CD4-positive, alpha-beta T cell treated with Interleukin-15 for 1 hour (primary cell): ENCODE measurements at places on chromosomes 3 and 15.

- peak; percentile 55 for DNase-seq
Measured at GRCh38 chr3:40191850-40192448, 117.6 kb upstream of the EIF1B start.

DNA sequence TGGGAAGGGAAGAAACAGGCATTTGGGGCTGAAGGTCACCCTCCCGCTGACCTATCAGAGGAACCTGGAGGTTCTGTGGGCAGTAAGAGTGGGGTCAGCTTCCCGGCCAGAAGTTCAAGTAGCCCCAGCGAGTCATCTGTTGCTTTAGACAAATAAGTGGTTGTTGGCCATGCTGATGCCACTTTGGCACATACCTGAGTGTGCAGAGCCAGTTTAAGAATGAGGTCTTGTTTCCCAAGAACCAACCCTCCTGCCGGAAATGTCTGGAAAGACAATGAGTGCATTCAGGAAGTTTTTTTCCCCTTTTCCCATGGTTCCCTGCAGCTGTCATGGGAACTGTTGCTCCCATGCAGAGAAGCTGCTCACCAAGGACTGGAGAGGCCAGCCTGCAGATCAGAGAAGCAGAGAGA lies 166.7 kb downstream of the ZNF621 start:
- DNase-seq: no peak

DNA sequence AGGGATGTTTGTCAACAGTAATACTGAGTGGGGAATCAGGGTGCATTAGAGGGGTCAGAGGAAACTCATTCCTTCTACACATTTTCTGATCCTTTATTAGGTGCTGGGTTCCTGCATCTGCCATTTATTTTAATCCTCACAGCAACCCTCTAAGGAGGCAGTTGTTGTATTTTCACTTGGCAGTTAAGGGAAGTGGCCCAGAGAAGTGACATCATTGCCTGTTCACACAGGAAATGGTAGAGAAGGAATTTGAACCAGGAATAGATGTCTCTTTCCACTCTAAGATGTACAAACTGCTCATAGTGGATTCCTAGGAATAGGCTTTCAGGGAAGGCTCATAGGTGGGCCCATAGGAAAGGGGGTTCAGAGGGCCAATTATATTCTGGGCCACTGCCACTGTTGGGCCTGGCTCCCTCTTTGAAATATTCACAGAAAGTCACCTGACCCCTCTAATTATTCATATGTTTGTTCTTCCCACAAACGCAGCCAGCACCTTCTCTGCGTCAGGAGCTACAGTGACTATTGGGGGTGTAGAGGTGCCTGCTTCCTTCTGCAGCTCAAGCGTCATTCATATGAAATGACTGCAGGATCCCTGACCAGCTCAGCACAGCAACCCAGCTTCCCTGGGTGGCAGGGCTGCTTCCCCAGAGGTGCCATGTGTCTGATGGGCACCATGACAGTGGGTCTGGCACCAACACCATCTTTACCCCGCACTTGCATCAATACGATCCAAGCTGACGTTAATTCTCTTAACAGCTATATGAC lies 163.9 kb upstream of the SMAD3 start:
- DNase-seq: no peak

DNA sequence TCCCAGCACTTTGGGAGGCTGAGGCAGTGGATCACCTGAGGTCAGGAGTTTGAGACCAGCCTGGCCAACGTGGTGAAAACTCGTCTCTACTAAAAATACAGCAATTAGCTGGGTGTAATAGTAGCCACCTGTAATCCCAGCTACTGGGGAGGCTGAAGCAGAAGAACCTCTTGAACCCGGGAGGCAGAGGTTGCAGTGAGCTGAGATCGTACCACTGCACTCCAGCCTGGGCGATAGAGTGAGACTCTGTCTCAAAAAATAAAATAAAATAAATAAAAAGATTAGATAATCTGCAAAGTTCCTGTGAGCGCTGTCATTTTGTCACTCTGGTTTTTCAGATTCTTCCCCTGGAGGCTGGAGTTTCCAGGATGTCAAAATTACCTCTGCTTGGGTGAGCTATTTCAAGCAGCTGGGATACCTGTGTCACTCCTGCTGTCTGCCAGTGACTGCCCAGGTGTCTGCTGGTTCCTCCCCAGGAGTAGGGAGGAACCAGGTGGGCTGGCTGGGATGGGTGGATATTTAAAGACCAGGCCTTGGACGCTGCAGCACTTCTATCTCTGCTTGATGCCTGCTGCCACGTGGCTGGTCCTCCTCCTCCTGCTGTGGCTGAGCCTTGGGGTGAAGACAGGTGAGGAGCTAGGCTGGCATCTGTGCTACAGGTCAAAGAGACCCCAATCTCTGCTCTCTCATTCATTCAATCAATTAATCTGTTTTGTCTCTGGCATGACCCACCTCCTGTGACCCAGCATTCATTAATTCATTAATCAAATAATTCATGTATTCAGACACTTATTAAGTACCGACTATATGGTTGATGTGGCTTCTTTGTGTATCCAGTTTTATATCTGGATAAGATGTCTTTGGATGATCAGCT lies 19.5 kb upstream of the MUC20 start:
- no peak for DNase-seq

DNA sequence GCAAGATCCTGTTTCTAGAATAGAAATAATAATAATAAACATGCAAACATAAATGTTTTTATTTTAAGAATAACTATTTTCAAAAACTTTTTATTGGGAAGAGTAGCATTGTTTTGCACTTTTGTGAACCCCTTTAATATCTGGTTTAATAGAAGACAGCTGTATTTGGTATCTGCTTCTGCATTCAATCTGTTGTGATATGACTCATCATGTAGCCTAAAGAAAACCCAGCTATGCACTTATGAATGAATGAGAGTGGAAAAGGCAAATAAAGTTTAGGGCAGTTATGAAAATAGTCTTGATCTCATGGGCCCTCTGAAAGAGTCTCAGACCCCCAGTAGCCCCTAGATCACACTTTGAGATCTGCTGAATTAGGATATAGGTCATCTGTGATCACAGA lies 100.4 kb upstream of the PPP2R3A start:
- no peak for DNase-seq

DNA sequence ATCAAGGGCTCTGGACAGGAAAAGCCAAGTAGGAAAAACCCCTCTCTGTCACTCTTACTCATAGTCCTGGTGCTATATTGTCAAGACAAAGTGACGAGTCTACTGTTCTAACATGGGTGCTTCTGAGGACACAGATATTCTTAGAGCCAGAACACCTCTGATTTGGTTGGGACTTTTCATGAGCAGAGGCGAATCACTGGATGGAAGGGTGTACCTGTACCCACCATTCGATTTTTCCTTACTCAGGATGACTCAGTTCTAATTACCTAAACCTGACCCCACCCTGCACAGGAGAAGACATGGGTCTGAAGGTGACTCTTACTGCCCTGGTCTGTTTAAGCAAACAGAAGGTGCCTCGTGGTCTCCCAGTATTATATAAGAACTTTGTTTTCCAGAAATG lies 58.5 kb downstream of the ABCC5 start:
- no peak for DNase-seq

DNA sequence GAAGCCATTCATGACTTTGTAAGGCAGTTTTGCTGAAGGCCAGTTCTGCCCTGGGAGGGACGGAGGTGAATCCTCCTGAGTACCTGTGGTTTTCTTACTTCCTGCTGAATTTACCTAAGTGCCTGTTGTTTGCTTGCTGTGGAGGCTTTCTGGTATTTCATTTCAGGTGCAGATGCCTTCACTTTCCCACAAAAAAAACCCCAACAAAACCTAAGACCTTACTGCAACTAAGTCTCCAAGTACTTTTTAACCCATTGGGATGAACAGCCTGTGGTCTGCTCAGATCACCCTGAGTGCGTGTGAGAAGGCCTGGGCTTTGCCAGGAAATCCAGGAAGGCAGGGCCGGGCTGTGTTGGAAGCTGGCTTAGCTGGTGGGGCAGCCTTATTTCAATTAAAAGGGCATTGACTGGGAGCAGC lies 65.3 kb downstream of the IGF1R start:
- no peak for DNase-seq

DNA sequence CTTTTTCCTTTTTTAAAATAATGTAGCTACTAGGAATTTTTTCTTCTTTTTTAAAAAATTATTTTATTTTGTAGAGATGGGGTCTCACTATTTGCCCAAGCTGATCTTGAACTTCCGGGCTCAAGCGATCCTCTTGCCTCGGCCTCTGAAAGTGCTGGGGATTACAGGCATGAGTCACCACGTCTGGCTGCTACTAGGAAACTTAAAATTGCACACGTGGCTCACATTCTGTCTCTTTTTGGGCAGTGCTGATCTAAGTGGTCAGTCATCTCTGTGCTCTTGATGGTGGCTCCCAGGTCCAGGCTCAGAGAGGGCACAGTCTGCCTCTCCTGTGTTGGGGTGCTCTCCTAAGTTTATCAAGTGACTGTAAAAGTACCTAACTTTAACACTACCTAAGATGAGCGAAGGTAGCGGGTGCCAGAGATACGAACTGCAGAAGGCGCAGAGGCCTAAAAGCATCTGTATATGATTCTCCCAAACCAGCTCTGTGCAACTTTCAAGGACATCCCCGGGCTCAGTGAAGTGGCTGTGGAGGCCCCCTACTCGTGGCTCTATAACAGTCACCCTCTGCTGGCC lies 52.9 kb upstream of the SEC13 start:
- no peak for DNase-seq

DNA sequence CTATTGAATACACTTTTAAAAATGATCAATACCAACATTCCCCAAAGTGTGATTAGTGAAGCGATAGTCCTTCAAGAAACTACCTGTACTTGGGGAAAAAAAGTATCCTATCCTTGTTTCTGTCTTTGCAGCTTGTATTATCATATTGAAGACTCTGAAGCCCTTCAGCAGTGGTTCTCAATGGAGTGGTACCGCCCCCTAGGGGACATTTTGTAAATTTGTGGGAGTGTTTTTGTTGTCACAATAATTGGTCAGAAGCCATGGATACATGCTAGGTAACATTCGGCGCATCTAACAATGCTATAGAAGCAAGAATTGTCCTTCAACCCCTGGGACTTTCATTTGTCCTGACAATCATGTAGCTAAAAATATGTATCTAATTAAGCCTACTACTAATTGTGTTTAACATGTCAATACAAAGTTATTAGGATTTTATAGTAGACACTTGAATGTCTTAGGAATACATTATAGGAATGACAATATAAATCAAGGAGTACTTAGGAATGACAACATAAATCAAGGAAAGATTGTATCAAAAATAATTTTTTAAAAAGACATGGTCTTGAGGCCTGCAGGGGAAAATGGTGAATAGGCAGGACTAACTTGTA lies 53.7 kb downstream of the NMD3 start:
- peak; percentile 38 for DNase-seq

DNA sequence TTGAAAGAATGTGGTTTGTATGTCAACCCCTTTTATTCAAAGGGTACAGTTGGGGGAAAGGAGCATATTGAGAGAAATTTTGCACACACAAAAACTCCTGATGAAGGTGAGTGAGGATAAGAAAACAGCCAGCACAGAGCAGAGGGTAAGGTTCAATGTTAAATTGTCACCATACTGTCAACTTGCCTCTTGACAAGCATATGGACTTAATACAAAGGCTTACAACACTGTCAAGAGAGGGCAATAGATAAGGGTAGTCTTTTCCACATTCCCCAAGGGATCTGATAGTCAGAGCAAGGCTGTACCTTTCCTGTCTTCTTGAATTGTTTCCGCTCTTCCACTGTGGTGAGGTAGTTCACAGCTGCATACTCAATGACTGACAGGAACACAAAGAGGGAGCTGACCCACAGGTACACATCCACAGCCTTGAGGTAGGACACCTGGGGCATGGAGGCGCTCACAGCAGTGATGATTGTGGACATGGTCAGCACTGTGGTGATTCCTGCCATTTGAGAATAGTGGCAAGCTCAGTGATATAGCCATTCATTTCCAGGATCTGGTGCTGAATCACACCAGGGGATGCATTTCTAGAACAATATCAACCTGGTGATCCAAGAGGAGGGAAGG lies 20.4 kb upstream of the RIOX2 start:
- no peak for DNase-seq
